ENCODE measurements at places on chromosomes 3 and 15.

GRCh38 chr3:95350049-95350448, 1287.2 kb downstream of the NSUN3 start:
- no peak for DNase-seq

GRCh38 chr3:5505997-5506396, 318.5 kb downstream of the EDEM1 start:
- DNase-seq = no peak

DNA sequence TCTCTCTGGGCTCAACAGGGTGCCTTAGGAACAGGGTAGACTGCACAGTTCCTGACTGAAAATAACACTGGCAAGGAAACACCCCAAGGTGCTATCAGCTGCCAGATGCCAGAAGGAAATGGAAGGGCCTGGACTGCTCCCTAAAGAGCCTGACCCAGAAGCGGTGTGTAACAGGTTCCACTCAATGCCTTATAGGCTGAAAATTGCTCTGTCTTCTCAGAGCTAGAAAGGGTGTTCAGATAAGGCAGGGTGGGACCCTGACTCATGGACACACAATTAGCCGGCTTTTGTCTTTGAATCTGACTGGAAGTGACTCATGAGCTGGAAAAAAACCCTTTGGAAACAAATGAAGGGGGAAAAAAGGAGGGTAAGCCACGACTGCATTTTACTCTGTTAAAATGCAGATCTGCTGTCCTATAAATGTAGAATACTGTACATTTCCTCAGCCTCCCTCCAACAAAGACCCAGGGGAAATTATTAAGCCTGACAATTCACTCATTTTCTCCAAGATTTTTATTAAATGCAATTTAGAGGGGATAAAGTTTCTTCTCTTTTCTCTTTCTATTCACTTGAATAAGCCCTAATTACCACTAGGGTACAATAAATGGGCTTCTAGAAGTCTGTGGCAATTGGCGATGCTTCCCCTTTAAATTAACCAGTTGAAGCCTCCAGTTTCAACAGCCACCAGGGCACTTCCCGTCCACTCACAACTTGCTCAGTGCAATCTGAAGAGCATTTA, 160.2 kb upstream of the TBL1XR1 start:
- no peak for DNase-seq

GRCh38 chr3:124615896-124616543, 114.2 kb upstream of the UMPS start:
- DNase-seq = no peak

- DNase-seq = no peak
Measured at GRCh38 chr15:101718896-101719295, 5.4 kb downstream of the TARS3 start.

- DNase-seq = no peak
Measured at GRCh38 chr3:58683466-58683865, 16.9 kb upstream of the FAM3D start.

- no peak for DNase-seq
Measured at GRCh38 chr3:103218146-103218545, 783.3 kb downstream of the ZPLD1 start.

DNA sequence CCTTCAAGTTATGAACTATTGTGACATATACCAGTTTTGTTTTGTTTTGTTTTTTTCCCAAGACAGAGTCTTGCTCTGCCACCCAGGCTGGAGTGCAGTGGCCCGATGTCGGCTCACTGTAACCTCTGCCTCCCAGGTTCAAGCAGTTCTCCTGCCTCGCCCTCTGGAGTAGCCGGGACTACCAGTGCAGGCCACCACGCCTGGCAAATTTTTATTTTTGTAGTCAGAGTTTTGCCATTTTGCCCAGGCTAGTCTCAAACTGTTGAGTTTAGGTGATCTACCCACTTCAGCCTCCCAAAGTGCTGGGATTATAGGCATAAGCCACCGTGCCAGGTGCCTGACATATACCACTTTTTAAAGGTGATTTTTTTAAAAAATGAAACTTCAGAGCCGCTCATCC, 74.6 kb downstream of the ARRDC4 start:
- DNase-seq = no peak

DNA sequence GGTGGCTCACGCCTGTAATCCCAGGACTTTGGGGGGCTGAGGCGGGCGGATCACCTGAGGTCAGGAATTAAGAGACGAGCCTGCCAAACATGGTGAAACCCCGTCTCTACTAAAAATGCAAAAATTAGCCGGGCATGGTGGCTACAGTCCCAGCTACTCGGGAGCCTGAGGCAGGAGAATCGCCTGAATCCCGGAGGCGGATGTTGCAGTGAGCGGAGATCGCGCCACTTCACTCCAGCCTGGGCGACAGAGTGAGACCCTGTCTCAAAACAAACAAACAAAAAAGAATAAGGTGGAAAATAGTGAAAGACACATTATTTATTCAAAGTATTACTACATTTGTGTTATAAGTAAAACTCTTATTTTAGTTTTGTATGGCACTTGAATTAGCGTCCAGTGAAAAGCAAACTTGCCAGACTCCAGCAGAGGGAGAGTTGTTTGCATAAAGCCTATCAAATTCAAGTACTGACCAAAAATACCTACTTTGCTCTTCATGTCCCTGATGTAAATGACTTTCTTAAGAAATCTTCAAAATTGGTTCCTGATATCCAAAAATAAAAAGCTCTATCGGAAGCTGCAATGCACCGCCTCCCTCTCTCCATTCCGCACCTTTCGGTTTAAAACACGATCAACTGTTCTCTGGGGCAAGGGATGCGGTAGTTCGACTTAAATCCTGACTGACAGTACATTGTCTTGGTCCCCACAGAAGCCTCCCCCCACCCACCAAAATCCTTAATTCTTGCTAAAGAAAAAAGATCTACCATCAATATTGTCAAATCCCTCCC, 1.2 kb downstream of the TRPM7 start:
- no peak for DNase-seq

GRCh38 chr3:47102081-47102600, 61.8 kb downstream of the SETD2 start:
- no peak for DNase-seq

DNA sequence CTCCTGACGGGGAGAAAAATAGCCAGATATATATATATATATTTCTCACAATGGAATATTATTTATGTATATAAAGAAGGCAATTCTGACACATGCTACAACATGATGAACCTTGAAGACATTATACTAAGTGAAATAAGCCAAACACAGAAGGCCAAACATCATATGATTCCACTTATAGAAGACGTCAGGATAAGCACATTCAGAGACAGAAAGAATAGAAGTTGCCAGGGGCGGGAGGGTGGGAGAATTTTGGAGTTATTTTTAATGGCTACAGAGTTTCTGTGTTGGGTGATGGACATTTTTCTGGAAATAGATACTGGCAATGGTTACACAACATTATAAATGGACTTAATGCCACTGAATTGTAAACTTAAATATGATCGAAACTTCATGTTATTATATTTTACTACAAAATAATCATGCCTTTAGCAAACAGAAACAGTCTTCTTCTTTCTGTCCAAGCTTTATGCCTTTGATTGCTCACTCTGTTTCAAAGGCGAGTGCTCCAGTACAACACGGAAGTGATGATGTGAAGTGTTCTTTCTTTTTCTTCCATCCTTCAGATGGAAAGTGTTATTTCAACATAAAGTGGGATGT, 514.0 kb downstream of the OCA2 start:
- DNase-seq = no peak

- no peak for DNase-seq
Measured at GRCh38 chr3:16595778-16596177, 9.4 kb downstream of the DAZL start.

DNA sequence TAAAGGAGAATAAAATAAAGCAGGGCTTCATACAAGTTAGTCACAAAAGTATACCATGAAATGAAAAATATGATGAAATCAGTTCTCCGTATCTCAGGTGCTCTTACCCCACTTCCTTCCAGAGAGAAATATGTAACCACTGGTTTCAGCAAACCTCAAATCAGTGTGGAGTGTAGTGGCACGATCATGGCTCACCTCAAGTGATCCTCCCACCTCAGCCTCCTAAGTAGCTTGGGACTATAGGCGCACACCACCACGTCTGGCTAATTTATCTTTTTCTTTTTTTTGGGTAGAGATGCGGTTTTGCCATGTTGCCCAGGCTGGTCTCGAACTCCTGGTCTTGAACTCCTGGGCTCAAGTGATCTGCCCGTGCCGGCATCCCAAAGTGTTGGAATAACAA, 24.2 kb downstream of the DENND4A start:
- no peak for DNase-seq

- no peak for DNase-seq
Measured at GRCh38 chr3:69691860-69692259, 47.4 kb upstream of the MITF start.

- DNase-seq = no peak
Measured at GRCh38 chr3:147301781-147302180, 104.6 kb downstream of the ZIC4 start.

DNA sequence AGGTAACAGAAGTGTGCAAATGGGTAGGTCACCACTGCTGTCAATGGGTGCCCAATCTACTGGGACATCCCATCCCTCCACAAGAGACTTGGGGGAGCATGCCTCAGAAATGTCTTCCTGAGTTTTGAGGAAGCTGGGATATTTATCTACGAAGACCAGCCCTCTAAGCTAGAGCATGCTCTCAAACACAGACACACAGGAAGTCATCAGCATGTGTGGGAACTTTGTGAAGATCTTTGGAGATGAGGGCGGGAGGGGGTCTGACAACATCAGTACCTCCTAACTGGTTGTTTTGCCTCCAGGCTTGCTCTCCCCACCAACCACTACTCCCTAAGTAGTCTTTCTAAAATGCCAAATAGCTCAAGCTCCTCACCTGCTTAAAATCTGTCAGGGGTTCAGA, 3.5 kb upstream of the MEF2A start:
- DNase-seq = no peak

- no peak for DNase-seq
Measured at GRCh38 chr3:136860541-136860940, 1.5 kb upstream of the NCK1 start.

DNA sequence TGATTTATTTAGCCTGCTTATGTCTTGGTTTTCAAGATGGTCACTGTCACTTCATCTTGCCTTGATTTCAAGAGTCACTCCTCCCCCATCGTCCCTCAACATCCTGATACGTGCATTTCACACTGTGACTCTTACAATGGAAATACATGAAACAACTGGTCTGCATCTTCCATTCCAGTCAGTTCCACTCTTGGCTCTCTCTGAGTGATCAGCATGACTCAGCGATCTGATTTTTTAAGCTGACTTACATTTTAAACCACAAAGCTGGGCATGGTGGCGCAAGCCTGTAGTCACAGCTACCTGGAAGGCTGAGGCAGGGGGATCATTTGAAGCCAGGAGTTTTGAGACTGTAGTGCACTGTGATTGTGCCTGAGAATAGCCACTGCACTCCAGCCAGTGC, 271.2 kb upstream of the ROPN1 start:
- no peak for DNase-seq

DNA sequence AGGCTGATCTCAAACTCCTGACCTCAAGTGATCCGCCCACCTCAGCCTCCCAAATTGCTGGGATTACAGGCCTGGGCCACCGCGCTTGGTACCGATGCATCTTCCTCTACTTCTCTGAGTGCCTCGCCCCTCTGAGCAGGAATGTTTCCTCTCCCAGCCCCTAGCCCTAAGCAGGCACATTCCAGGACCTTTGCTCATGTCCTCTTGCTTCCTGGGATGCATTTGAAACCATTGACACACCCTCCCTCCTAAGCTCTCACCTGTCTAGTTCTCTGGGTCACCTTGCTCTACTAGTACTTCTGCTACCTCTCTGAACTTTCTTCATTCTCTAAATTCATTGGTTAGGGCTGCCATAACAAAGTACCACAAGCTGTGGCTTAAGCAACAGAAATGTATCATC, 17.9 kb upstream of the UACA start:
- no peak for DNase-seq

DNA sequence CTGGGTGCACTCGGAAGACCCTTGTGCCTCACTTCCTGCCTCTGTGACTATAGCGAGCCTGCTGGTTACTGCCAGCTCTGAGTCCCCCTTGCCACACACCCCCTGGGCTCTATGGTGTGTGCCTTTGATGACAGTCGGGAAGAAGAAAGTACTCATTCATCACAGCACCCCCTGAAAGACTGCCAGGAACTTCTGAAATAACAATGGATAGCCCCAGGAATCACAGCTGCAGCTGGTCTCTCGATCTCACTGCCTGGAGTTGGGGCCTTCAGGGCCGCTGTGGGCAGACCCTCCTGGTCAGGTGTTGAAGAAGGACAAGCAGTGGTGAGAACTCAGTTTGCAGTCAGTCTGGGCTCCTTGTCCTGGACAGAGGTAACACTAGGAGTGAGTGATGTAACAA, 9.8 kb upstream of the RPP14 start:
- DNase-seq = no peak

Data from activated T-helper 9 cell treated with anti-CD3 and anti-CD28 coated beads, Interleukin-2, amount 50 U/mL, for 16 hours (primary cell).